Suppressor macrophage treated with lipopolysaccharide for 1 hour (primary cell): ENCODE measurements at places on chromosomes 6 and 20.
A peak's percentile ranks its signal among the peaks of the same experiment; 100 is the strongest.

GRCh38 chr6:33211666-33212422 lies 3.5 kb downstream of the RING1 start:
- no peak for DNase-seq

GRCh38 chr6:149231778-149232177 lies 85.7 kb upstream of the TAB2 start:
- DNase-seq = peak; percentile 38

DNA sequence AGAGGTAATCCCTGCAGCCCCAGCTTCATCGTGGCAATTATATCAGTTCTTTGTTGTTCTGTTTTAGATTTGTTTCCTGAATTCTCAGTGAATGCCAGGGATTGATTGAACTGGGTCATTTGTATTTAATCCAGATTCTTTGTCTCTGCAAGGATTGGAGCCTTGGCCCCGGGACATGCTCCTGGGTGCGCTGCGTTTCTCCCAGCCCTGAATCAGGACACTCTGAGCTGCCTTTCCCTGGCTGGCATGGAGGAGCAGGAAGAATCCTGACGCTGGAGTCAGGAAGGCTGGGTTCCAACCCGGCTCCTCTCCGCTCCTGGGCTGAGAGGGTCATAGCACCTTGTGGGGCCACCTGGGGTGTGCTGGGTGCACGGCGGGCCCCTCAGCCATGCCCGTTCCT lies 545.6 kb downstream of the QKI start:
- no peak for DNase-seq

GRCh38 chr6:75210885-75211739 lies 5.3 kb upstream of the COL12A1 start:
- peak; percentile 80 for DNase-seq

DNA sequence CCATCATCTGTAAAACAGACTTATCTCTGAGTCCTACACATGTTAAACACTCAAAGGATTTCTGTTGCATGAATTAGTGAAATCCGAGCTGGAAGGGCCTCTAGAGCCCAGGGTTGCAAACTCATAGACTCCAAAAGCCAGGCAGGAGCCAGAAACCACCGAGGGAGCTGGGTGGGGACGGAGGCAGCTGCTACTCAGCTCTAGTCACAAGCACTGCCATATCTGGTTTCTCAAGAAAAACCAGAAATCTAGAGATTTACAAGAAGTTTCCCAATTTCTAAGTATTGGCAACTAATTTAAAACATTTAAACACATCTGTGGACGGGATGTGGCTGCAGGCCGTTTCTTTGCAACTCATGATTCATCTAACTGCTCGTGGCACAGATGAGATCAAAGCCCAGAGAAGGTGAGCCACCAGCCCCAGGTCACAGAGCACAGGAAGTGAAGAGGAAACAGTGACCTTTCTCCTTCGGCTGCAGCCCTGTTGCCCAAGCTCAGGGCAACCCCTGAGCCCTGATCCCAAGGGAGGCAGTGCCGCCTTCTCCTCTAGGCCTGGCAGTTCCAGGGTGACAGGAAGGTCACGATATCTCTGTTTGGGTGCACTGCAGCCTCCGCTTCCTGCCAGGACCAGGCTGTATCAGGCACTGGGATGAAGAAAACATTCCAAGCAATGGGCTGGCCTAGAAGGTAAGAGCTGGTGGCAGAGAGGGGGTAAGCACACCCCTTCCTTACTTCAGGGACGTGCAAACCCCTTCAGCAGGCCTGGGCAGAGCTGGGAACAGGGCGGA lies 26.4 kb upstream of the PTGIS start:
- DNase-seq = no peak

GRCh38 chr6:161439093-161439492 lies 165.2 kb upstream of the AGPAT4 start:
- DNase-seq = no peak

DNA sequence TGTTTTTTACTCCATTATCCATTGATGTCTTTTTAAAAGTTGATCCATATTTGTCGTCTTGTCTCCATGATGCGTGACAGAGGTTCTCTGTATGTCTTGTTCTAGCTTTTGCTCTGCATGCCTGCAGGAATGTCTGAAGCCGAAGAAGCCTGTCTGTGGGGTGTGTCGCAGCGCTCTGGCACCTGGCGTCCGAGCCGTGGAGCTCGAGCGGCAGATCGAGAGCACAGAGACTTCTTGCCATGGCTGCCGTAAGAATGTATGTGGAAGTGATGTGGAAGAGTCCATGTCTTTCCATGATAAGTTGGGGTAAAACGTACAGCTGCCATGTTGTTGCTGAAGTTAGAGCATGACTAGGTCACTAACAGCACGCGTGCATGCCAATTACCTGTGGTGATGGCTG lies 5.3 kb downstream of the RNF114 start:
- no peak for DNase-seq

- DNase-seq = no peak
Measured at GRCh38 chr6:26225848-26226578, 138.8 kb downstream of the HFE start.

DNA sequence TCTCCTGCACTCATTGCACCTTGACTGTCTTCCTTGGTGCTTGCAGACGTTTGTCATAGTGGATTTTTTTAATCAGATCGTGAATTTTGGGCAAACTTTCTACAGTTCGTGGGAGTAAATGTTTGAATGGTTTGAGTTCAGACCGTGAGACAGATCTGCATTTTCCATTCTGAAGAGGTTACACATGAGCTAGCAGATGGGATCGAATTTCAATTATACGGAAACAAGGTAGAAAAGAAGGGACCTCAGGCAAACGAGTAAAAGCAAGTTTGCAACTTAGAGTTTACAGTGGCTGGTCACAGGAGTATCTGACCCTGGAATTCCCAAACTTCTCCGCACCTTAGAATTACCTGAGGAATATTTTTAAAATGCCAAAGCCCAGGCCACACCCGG lies 17.2 kb upstream of the NCR2 start:
- DNase-seq = no peak

DNA sequence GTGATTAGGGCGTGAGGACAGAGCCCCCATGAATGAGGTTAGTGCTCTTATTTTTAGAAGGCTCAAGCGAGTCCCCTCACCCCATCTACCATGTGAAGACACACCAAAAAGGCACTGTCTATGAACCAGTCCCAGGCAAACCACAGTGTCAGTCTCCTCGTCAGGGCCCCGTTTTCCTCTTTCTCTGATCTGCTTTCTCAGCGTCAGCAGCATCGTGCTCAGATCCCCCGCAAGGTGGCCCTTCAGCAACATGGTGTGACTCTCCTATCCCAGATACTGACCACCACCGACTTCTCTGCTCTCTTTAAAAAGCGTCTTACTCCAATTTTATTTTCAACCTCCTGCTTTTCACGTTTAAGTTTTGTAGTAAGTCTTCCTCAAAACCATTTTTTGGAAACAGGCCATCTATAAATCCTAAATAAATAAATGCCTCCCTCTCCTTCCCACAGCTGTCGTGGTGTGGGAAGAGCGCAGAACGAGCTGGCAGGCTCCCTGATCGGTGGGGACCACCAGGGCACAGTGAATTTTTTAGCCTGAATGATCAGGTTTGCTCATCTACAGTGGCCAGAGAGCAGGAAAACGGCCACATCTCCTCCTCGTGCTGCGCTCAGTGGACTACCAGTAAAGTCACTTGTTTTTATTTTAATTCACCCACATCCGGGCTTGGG lies 113.1 kb downstream of the BMP7 start:
- DNase-seq = no peak

DNA sequence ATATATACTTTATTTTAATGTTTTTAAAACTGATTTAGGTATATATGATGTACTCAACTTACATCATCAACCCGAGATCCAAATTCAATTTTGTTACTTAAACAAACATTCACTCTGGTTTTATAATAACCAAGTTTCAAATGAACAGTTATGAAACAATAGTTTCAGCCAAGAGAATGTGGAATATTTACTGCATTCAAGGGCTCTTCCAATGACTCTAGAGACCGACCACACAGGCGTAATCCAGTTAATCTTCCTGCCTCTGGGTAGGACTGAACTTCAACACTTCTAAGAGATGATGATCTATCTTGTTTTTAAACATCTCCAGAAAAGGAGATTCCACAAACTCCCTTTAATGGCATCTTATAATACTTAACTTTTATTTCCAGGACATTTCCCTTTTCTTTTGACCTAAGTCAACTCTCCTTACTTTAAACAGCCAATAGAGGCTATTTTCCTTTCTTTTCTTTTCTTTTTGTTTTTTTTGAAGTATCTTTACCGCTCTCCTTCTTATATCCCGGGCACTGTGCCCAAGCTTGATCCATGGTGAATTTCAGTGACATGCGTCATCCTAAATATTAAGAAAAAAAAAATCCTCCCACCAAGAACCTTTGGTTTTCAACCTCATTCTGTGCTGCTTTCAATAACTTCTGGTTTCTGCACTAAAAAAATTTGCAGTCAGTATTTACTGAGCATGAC lies 110.1 kb downstream of the KIF13A start:
- DNase-seq = no peak
